Cortex of kidney (tissue), 1 donor: ENCODE measurements at places on chromosomes 5 and 9.

DNA sequence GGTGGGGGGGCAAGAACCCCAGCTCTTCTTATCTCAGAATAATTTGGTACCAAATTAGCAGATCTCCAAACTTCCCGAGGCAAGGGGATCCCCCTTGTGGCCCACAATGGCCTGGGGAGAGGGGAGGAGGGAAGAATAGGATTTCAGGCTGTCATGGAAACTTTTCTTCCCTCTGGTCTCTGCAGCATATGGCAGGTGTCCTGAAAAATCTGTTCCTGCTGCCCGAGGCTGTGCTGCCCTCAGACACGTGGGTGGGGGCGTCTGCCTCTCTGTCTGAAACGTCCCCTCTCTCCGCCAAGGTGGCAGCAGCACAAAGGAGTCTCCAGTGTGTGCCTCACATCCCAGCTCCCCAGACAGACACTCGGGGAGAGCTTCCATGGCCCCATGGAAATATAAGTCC, 34.0 kb downstream of the CCNJL start:
- no peak for DNase-seq

DNA sequence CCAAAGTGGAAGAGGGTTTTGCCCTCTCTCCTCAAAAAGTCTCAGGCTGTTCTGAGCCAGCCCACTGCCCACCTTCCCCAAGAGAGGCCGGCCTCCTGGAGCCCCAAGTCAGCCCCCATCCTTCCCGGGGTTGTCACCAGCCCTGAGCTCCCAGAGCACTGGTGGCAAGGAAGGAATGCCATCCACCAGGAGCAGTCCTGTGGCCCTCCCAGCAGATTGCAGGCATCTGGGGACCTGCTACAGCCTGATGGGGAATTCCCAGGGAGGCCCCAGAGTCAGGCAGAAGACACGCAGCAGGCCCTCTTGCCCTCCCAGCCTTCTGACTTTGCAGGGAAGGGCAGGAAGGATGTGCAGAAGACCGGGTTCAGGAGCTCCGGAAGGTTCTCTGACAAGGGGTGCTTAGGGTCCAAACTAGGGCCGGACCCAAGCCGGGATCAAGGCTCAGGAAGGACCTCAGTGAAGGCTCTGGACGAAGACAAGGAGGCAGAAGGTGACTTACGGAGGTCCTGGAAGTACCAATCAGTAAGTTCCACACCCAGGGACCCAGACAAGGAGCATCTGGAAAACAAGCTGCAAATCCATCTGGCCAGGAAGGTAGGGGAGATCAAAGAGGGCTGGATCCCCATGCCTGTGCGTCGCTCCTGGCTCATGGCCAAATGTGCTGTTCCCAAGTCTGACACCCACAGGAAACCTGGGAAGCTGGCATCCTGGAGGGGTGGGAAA, 3.7 kb downstream of the SPATA31E1 start:
- no peak for DNase-seq

DNA sequence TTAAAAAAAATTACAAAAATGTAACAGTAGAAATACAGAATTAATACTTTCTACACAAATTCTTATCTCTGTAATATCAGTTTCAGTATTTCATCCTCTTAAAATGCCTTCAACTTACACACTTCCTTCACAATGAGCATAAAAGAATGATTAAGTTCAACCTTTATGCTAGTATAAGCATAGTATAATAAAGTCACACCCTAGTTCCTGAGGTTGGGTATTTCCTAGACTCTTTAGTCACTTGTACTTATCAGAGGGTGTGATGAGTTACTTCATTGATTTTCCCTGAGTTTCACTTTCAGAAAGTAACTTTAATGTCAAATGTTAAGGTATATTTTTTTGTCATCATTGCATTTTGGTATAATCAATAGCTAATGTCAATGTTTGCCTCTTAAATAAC, 302.4 kb downstream of the PDE4D start:
- DNase-seq = no peak

- DNase-seq = no peak
These were observed 754 bp downstream of the GFPT2 start for GRCh38 chr5:180352116-180353047.

- no peak for DNase-seq
These were observed 265.3 kb downstream of the DOCK8 start for GRCh38 chr9:479971-480350.

GRCh38 chr5:175753536-175754402, 95.9 kb downstream of the HRH2 start:
- DNase-seq = no peak

GRCh38 chr9:126401107-126401506, 74.5 kb downstream of the MVB12B start:
- no peak for DNase-seq

DNA sequence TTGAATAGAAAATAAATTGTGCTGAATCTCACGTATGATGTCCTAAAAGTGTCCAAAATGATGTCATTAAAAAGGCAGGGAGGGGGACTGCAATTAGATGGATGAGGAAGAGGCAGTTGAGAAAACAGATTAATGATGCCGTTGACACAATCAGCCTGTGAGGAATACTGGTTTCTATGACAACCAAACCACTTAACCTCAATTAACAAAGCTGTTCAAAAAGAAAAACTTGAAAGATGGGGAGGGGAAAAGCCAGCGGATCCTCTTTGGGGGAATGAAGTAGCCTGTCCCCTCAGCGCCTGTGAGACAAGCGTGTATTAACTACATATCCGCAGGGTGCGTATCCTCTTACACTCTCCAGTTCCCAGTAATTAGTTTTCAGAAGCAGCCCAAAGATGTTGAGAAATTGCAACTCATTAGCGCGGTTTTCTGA, 160.7 kb downstream of the TTC39B start:
- no peak for DNase-seq

- DNase-seq = no peak
These were observed 70.6 kb downstream of the ACTBL2 start for GRCh38 chr5:57411982-57412381.

GRCh38 chr5:179128976-179129375, 68.8 kb downstream of the ZNF354C start:
- DNase-seq = no peak

- no peak for DNase-seq
These were observed 216.2 kb upstream of the IER5L start for GRCh38 chr9:129394061-129394885.

DNA sequence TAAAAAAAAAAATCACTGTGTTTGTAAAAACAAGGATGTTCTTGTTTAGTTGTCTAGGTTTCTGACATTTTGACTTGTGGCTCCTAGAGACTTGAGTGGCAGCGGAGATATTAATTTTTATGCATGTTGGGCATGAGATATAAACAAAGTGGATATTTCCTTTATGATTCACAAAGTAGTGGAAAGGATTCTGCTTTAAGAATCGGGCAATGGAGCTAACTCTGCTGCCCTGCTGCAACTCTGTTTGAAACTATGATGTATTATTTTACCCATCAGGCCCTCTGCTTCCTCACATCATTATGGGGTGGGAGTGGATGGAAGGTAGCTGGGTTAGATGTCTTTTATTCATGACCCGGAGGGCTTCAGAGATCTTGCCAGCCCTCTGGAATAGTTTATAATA, 94.1 kb upstream of the CD180 start:
- DNase-seq = no peak

GRCh38 chr5:68181039-68181599, 34.4 kb upstream of the PIK3R1 start:
- no peak for DNase-seq

- DNase-seq = no peak
These were observed 72.0 kb downstream of the PDE8B start for GRCh38 chr5:77282337-77283027.

DNA sequence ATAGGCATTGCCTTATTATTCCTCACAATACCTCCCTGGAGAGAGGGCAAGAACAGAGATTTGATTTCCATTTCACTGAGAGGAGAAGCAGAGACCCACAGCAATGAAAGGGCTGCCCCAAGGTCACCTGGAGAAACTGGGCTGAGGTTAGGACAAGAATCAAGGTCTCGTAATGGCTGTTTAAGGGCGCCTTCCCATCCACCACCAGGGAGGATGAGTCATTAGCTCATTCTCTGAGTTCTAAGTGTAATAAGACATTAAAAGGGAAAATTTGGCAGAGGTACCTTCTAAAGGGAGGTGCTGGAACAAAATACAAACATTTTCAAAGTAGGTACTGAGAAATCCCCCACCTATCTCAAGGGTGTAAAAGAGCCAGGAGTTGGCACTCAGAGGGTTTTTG, 52.6 kb upstream of the TCERG1 start:
- no peak for DNase-seq

- no peak for DNase-seq
These were observed 108.6 kb upstream of the CCDC152 start for GRCh38 chr5:42648036-42648435.

GRCh38 chr5:137040641-137041340, 458.3 kb downstream of the SPOCK1 start:
- no peak for DNase-seq

- no peak for DNase-seq
These were observed 199.2 kb upstream of the ANKRD55 start for GRCh38 chr5:56432321-56432720.

DNA sequence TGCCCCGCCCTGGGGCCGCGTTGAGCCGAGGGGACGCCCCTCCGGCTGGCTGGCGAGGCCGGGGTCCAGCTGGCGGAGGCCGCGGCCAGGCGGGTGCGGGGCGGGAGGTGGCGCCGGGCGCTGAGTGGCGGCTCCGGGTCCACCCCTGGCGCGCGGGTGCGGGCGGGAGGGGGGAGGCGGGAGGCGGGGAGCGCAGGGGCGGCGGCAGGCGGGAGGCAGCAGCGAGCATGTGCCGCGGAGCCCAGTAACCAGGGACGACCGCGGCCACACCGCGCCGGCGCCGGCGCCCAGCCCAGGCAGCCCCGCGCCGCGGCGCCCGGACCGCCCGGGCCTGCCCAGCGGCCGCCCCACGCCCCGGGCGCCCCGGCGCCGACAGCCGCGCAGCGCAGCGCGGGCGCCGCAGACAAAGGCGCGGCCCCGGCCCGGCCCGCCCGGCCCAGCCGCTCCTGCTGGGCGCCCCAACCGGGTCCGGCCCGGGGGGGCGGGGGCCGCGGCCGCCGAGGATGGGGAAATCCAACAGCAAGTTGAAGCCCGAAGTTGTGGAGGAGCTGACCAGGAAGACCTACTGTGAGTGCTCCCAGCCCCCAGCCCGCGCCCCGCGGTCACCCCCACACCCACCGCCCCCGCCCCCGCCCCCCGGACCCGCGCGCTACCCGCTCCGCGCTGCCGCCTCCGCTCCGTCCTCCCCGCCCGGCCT, at the start of gene NCS1:
TSS of gene NCS1 (plus strand) at position 244 of the 697 bp plus-strand sequence. CDS start at position 504, 260 bp downstream.
- no peak for DNase-seq
